Suppressor macrophage (primary cell): ENCODE measurements at places on chromosomes 2 and 18.

GRCh38 chr2:143132355-143132754 is 3.1 kb downstream of the ARHGAP15 start:
- peak; percentile 53 for DNase-seq

DNA sequence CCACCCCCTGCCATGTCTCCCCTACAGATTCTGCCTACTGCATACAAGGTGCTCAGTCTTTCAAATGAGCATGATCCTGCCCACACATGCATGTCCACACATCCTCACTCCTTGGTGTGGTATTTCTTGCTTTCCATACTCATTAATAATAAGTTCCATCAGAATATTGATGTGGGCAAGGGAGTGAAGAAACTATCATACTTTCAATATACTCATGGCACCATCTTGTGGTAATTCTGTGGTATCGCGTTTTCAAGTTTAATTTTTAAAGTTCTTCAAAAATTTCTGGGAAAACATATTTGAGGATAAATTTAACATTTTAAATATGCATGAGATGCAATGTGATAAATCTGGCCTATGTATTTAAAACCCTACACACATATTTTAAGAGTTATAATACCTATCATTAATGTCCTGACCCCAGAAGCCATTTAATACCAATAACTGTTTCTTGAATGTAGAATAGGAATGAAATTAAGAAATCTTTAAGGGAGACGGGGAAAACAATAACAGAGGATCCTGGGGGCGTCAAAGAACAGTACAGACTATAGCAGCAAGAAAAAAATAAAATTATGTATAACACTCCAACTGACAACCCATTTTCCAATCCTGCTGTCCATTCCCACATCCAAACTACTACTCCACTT is 110.1 kb downstream of the ZNF385B start:
- peak; percentile 32 for DNase-seq

- peak; percentile 40 for DNase-seq
Observed at GRCh38 chr18:56825321-56825720, 174.2 kb downstream of the WDR7 start.

GRCh38 chr2:240919161-240919781 is 13.1 kb downstream of the CROCC2 start:
- no peak for DNase-seq

DNA sequence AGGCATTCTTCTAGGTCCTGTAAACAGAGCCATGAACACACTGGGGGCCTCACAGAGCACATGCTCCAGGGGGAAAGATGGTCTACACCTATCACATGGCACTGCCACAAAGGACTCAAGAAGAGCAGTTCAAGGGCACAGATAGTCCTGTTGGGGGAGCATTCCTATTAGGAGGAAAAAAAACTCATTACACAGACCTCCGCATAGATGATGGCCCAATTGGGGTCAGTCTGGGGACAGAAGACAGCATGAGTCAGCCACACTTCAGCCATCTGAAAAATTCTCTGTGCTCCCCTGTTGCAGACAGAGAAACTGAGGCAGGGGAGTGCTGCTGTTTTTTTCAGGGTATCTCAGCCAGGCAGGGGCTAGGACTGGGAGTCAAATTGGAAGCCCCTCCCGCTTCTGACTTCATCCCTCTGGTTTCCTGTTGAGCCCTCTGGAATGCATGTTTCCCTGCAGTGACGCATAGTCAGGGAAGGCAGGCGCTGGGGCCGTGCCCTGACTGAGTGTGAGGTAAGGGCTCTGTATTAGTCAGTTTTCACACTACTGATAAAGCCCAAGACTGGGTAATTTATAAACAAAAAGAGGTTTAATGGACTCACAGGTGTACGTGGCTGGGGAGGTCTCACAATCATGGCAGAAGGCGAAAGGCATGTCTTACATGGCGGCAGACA is 67.9 kb downstream of the RHOB start:
- DNase-seq, result no peak

GRCh38 chr2:191687867-191688266 is 9.9 kb downstream of the NABP1 start:
- no peak for DNase-seq

- DNase-seq, result no peak
Observed at GRCh38 chr18:74419761-74420160, 37.3 kb downstream of the DIPK1C start.

DNA sequence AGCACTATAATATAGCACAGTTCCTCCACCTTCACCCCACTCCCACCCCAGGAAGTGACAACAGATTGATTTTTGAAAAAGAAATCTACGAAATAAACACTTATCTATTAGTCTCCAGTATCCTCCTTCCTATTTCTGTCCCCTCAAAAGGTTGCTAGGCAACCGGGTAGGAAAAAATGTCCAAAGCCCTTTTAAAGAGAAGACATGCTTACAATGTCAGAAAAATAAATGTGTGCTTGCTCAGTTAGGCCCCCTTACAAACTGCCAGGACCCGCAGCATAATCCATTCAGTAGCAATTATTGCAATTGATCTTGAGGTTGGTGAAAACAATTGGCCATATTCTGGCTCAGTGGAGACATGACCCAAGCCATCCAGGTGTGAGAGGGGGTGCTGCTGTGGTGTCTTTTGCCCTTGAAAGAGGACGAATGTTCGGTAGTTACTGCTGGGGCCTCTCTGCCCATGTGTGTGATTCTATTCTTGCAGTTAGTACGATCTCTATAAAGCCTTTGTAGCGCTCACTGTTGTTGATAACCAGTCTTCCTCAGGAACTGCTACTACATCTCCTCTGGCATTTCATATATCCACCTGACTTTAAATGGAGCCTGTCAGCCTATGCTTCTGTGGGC is 144.3 kb downstream of the MYO3B start:
- no peak for DNase-seq

GRCh38 chr2:75607988-75608683 is 38.4 kb upstream of the MRPL19 start:
- DNase-seq, result peak; percentile 60
